ENCODE measurements at places on chromosomes 5 and 9.
A peak's percentile ranks its signal among the peaks of the same experiment; 100 is the strongest.

GRCh38 chr9:69535286-69535832 lies 136.8 kb downstream of the APBA1 start:
- no peak for DNase-seq

DNA sequence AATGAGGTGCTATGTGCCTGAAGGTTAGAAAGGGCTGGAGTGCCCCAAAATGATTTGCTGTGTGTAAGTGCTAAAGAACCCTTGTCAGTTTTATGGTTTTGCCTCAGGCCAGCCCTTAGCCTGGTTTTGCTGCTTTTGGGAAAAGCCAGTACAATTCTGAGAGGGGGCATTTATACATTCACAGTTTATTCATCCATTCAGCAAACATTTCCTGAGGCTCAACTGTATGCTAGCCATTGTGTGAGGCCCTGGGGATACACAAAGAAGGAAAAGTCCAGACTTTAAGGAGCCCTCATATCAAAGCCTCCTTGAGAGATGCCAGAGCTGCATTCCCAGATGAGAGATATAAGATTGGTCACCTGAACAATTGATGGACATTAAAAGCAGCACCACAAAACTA lies 115.2 kb upstream of the PLCXD3 start:
- DNase-seq: no peak

DNA sequence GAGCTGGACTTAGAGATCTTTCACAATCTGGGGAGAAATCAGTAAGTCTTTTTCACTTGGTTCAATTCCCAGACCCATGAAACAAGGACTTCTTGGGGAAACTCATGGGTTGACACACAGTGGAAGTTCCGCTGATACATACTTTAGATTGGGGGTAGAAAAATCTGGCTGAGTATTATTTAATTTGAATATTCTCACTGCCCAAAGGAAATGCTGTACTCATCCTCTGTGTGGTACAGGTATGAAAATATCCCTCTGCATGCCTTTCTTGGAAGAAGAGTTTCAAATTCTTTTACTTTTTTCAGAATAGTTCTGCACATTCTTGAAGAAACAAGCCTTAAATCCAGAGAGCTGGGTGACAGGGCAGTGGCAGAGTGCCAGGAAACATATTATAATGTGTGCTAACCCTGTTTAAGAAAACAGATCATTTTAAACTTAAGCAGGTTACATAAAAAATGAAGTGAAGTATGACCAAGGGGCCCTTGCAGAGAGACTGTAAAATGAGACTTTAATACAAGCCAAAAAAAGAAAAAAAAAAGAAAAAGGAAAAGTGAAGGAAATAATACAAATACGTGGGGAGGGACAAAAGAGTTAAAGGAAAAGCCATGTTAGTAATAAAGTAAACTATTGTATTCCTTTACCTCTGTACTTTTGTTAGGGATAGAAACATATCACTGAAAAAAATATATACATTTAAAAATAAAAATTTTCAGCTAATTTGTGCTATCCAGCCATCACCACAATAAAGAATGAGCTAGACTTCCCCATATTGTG lies 173.4 kb upstream of the NR3C1 start:
- DNase-seq: no peak

DNA sequence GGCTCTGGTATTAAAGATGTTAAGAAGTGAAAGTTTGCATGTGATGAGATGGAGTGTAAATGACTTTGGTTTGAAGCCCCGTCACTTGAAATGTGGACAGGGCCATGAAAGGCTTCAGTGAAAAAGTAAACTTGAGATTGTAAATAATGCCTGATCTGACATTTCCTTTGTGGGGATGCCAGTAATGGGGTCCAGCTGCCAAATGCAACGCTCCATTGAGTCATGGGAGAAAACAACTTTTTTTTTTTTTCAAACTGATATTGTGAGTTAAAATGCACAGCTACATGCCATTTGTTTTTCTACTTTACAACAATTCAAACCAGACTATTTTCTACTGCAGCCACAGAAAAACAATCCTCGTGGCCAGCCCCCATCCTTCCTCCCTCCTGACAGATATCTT lies 327.0 kb upstream of the TNC start:
- DNase-seq: no peak

DNA sequence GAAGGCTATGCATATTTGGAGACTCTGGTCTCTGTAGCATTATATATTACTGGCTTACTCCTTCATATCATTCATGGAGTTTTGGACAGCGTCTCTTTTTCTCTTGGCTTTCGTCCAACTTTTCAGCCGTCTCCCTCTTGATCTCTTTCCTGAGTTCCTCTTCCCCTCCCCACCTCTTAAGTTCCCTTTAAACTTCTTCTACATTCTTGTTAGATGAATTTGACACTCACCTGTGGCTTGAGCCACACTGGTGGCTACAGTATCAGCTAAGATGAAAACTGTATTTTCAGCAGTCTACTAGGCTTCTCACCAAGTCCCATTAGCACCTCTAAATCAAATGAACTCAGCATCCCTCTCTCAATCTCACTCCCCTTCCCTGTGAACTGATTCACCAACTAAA lies 128.1 kb downstream of the STARD4 start:
- DNase-seq: no peak

DNA sequence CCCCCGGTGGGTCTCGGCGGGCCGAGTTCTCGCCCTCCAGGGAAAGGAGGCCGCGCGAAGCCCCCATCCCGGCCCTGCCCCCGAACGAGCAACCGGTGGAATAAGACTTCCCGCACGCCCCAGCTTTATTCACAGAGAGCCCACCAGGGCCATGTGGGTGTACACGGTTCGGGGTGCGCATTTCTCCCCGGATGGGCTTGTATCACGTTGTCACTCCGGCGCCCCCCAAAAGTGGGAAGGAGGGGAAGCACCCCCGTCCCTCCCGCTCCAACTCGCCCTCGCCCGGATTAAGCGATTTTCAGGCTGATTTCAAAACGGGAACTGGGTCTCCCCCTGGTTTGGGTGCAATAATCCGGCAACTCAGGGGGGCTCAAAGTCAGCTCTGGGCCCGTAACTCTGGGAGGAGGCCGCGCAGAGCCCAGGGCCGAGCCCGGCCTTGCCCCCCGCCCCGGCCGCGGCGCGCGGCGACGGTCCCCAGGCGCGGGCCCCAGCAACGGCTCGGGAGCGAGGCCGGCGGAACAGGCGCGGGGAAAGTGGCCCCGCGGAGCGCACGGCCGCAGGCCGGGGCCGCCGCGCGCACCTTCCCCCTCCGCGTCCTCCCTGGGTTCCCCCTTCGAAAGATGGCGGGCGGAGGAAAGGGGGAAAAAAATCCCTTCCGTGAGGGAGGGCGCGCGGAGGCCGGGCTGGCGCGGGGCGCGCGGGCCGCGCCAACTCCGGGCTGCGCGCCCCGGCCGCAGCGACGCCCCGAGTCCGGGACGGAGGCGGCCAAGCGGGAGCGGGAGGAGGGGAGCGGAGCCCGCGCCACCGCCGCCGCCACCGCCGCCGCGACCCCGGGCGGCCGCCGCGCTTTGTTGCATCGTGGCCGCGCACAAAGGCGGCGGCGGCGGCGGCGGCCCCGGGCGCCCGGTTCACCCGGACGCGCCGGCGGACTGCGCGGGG lies 644 bp downstream of the BRD3 start:
- DNase-seq: no peak

GRCh38 chr5:164885179-164885578 lies 1379.8 kb downstream of the MAT2B start:
- no peak for DNase-seq

DNA sequence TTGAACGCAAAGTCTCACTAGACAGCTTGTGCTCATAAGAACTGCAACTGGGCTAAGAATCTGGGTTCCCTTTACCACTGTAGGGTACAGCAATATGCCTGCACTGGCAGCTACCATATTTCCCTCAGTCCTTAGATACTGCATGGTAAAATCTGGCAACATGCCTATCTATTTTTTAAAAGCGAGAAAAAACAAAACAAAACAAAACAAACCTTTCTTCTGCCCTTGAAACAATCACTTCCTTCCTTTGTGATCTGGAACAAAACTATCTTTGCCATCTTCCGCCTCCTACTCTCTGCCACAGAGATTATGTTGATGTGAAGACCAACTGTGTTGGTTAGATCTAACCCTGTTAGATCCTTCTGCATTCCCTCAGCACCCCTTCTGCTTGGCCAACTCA lies 242.9 kb downstream of the EBF1 start:
- DNase-seq: no peak

- DNase-seq: no peak
Observed at GRCh38 chr9:133130685-133131244, 9.7 kb upstream of the RALGDS start.

- DNase-seq: no peak
Observed at GRCh38 chr9:82535432-82535998, 527.4 kb downstream of the RASEF start.

- DNase-seq: no peak
Observed at GRCh38 chr5:159478950-159479349, 148.7 kb upstream of the IL12B start.

DNA sequence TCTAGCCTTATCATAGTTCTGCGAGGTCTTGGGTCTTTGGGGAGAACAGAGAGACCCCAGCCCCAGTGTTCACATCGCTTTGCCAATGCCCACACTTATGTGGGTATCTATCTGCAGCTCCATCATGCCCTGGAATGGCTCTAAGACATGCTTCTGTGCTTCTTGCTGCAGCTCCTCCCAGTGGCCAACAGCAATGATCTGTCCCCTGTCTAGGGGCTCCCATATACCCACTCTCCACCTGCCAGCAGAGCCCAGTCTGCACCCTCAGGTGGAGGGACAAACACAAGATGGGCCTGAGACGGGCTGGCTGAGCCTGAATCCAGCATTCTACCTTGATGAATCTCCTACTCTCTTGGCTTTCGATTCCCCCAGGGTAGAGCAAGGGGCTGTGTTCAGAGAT lies 14.6 kb upstream of the DAP start:
- no peak for DNase-seq

GRCh38 chr5:141508798-141509611 lies 20.1 kb downstream of the PCDHGC5 start:
- no peak for DNase-seq

DNA sequence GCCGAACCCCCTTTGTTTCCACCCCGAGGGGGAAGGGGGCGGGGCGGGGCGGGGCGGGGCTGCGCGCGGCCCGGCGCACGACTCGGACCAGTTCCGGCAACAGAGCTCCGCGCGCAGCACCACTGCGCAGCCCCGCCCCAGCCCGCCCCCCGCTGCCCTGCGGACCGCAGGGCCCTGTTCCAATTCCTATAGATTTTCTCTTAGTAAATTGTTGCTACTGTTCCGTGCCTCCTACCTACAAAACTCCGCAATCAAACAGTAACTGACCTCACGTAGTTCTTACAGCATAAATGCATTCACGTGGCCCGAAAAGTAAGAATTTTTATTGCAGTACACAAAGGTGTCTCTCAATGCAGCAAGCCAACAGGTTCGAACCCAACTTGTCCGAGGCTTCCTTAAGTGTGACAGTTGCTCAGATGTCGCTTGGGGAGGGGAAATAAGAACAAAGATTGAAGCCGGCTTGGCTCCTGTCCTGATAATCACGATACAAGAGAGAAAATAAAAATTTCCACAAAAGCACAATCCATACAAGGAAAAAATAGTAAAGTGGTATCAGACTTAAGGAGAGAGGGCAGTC lies 1.2 kb upstream of the RNF38 start:
- peak; percentile 71 for DNase-seq

GRCh38 chr5:39113354-39113953 lies 39.3 kb upstream of the RICTOR start:
- no peak for DNase-seq

DNA sequence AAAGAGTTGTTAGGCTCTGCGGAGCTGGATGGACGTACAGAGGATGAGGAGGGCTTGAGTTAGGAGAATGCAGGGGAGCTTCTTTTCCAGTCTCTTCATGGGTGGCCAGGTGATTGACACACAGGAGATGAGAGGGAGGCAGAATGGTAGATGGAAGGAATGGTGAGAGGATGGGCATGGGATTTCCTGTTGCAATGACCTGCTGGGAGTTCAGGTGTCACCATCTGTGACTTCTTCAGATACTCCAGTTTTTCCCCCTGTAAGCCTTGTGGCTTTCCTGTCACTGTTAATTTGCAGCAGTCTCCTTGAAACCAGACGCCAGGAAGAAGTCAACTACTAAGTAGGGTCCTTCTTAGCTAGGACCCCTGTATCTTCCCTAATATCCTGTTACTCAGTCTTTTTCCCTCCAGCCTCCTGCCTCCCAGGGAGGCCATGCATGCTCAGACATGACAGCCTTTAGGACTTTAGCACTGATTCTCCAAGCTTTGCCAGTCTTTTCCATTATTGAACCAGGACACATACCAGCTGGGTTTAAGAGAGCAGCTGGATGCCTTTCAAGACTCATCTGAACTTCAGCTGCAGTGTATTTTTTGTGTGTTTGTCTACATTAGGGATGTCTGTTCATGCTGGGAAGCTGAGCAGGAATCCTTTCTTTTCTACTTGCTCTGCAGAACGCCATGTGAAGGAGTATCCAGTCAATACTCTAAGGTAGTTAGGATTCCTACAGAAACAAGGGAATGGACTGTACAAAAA lies 67.2 kb upstream of the CD180 start:
- no peak for DNase-seq

- DNase-seq: no peak
Observed at GRCh38 chr9:7320841-7321240, 478.7 kb downstream of the DMAC1 start.

DNA sequence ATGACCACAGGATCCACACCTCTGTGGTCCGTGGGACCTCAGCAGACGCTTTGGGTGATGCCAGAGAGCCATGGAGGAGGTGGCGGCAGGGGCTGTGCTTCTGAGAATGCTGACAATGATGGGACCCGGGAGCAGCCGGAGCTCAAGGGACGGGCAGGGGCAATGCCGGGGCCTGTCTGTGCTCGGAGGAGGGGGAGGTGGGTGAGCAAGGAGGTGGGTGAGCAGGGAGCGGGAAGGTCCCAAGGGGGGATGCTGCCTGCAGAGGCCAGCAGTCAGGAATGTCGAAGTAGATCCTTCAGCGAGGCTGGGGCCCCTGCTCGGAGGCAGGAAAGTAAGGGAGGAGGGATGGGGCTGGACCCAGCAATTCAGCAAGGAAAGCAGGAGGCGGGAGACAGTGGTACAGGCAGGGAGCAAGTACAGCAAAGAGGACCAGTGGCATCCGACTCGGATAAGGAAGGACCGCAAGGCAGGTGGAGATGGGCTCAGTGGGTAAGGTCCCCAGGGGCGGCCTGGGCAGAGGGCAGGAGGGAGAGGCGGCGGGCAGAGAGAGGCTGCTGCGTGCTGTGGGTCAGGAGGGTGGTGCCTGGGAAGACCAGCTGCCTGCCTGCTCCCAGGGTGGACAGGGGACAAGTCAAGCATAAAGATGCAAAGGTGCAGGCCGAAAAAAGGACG lies 49.0 kb downstream of the ADAMTS2 start:
- no peak for DNase-seq

GRCh38 chr5:71829206-71829605 lies 110.1 kb downstream of the CARTPT start:
- no peak for DNase-seq

GRCh38 chr9:111873901-111874300 lies 22.7 kb upstream of the UGCG start:
- no peak for DNase-seq

GRCh38 chr5:102975045-102975444 lies 144.9 kb downstream of the GIN1 start:
- no peak for DNase-seq

Measured in colonic mucosa (tissue), 4 donors.